Uterus (tissue), 4 donors: ENCODE measurements at places on chromosomes 7 and 10.

DNA sequence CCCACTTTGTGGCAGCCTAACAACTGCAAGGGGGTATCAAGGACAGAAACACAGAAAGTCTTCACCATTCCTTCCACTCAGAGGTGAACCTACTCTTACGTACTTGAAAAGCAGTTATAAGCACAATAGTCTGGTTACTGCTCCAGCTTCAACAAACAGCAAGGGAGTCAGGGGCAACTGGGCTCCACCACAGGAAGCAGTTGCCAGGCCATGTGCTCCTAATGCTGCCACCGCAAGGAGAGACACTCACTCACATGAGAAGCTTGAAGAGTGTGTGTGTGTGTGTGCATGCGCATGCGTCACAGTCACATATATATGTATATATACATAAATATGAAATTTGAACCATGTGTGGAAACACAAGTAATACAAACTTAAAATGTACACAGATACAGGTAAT lies 65.5 kb downstream of the GRB10 start:
- no peak for DNase-seq

- DNase-seq, result peak; percentile 85
Observed at GRCh38 chr10:34102237-34102673, 712.8 kb downstream of the PARD3 start.

GRCh38 chr7:11557627-11558026 lies 274.4 kb downstream of the THSD7A start:
- no peak for DNase-seq

DNA sequence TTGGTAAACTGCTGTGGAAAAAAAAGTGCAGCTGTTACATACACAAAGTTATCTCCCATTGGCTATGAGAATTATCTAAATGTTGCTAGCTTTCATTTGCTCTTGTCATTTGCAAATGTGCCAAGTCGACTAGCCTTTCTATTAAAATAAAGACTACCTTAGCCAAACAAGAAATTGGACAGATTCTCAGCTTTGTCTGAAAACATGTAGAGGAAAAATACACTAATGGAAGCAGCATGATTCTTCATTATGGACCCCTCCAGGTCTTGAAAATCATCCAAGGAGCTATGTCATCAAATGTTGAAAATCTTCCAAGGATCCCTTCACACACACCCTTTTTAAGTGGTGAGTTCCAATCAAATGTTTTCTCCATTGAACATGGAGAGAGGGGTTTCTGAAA lies 237.7 kb downstream of the ETV1 start:
- no peak for DNase-seq

DNA sequence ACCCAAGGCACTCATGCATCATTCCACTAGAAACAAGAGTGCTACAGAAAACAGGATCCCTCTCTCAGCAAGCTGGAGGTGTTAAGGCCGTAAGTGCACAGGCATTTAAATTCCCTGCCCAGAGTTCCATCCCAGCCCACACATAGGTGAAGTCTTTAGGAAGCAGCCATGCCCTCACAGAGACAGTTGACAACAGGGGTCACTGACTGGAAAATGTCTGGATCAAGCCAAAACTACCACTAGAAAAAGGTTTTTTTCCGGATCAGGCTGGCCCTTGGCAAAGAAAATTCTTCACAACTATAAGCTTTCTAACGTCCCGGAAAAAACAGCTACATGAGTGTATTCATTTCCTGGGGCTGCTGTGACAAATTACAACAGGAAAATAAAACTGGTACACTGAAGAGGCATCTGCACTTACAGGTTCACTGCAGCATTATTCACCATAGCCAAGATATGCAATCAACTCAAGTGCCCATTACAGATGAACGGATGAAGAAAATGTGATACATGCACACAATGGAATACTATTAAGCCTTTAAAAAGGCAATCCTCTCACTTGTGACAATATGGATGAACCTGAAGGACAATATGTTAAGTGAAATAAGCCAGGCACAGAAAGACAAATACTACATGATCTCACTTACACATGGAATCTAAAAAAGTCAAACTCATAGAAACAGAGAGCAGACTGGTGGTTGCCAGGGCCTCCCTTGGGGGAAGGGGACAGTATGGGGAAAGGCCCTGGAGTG lies 52.5 kb downstream of the SLC25A13 start:
- no peak for DNase-seq

- DNase-seq, result no peak
Observed at GRCh38 chr10:130337696-130338635, 201.8 kb downstream of the GLRX3 start.

DNA sequence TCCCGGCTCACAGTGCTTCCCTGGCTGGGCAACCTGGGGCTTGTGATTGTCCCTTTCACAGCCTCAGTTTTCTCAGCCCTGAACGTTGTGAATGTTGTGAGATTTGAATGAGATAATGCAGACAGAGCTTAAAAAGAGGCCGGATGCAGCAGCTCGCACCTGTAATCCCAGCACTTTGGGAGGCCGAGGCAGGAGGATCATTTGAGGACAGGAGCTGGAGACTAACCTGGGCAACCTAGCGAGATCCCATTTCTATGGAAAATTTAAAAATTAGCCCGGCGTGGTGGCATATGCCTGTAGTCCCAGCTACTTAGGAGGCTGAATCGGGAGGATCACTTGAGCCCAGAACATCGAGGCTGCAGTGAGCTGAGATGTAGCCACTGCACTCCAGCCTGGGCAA lies 56.6 kb downstream of the SPOCK2 start:
- no peak for DNase-seq

DNA sequence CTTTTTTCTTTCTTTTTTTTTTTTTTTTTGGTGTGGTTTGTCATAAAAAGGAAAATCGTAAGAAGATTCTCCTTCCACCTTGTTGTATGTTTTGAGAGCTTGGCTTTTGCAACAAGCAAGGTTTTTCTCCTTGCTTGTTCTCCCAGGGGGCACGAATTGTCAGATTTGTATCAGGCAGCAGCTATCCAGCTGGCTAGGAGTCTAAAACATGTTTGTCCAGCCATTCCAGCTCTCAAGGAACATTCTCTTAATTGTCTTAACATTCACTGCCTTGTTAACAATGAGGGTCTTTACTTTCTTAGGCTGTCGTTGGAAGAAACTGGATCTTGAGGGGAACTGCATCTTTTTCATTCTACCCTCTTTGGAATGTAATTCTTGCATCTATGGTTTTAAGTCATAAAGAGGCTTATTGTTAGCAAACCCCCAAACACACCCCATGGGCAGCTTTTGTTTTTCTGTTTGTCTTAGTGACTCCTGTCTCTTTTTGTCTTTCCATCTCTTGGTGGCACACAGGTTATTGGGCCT lies 14.6 kb downstream of the SHTN1 start:
- DNase-seq, result no peak

DNA sequence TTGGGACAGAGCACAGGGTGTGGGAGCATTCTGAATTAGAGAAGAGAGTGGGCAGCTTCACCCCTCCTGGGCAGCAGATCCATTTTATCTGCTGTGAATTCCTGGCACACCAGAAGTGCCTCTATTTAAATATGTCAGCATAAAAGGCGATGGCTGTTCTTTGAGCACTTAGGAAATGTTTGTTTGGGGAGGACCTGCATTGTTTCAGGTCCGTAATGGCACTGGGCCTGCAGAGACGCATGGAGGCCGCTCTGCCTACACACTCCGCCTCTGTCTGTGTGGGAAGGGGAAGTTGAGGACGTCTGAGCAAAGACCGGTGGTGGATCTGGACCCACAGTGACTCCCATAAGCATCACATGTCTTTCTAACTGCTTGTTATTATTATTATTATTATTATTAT lies 253.2 kb downstream of the CAMK1D start:
- DNase-seq, result no peak

DNA sequence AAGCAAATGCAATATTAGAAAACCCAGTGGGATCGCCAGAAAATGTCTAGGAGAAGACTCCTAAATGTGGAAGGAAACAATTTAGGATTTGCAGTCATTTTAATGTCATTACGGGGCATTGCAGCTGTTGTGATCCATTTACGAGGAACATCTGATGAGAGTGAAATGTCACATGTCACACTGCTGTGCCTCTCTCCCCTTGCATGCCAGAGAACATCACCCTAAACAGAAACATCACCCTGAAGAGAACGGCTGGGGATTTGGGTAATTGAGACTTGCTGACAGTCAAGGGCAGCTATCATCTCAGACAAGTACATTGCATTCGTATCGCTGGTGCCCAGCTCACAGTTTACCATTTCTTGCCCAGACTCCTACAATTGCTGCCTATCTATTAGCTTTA lies 785.7 kb upstream of the POM121L12 start:
- no peak for DNase-seq

DNA sequence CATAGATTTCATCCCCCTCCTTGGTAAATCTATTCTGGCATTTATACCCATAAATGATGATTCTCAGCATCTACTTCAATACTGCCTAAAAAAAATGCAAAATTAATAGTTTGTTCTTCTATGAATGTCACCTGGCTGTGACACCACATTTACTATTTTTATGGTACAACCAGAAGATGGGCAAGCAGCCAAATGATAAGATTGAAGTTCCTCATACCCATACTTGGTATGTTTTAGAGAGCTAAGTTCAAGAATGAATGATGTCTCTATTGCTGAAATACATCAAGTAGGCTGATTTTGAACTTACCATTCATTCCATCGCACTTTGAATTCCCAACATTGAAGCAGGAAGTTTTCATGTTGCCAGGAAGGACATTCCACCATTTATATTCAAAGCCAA lies 134.2 kb downstream of the ELAPOR2 start:
- no peak for DNase-seq

DNA sequence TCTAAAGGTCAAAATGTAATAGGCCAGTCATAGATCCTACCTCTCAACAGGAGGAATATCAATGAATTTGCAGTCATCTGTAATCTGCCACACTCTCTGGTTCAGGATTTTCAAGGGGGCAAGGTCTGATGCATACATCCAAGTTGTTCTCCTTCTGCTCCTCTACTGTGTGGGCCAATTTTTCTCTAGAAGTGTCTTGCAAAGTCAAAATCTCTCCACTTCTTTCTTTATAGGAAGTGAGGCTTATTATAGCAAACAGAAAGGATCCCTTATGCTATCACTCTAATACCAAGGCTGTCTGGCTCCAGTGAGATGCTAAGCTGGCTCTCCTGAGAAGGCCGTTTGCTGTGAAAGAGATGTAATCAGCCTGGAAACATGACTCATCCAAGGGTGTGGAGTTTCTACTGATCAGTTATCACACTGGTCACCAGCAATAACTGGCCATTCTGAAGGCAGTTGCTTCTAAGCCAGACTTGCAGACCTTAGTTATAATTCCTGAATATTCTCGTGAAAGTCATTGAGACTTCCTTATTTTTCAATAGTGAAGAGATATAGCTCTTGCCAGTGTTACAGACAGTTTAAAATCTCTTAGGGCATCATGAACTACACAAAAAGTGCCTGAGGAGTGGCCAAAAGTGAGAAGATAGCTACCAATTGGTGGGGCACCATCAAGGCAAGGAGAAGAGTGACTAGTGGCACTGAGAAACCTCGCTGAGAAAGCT lies 43.2 kb upstream of the LRGUK start:
- DNase-seq, result no peak

DNA sequence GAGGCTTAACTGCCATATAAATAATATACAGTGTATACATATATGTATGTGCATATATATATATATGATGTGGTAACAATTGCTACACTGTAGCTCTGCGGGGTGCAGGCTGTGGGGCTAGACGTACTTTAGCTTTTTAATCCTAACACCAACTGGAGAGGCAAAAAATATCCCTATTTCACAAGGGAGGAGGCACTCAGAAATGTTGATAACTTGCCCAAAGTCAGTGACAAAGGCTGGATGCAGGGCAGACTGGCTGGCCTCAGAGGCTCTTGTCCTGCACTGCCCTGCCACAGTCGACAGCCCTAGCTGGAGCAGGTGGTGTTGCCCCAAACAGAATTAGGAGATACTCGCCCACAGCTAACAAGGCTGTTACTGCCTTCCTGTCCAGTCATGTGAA lies 1.5 kb upstream of the RELN start:
- DNase-seq, result no peak

DNA sequence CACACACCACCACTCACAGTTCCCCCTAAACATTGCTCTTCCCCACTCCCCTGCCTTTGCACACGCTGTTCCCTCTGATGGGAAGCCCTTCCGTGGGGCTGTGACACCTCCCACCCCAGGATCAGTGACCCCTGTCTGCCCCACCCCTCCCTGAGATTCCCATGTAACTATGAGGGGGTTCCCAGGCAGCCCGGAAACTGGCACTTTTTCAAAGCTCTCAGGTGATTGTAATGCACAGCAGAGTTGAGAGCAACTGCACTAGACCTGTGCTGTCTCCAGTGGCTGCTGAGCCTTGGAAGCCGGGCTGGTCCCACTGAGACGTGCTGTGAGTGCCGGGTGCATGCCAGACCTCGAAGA lies 29.8 kb downstream of the GPRIN2 start:
- peak; percentile 14 for DNase-seq

GRCh38 chr10:131004276-131004675 lies 307.2 kb downstream of the TCERG1L start:
- DNase-seq, result no peak

- no peak for DNase-seq
Observed at GRCh38 chr7:30155481-30155880, 20.7 kb downstream of the MTURN start.

- no peak for DNase-seq
Observed at GRCh38 chr10:123042708-123043408, 34.1 kb downstream of the ACADSB start.

DNA sequence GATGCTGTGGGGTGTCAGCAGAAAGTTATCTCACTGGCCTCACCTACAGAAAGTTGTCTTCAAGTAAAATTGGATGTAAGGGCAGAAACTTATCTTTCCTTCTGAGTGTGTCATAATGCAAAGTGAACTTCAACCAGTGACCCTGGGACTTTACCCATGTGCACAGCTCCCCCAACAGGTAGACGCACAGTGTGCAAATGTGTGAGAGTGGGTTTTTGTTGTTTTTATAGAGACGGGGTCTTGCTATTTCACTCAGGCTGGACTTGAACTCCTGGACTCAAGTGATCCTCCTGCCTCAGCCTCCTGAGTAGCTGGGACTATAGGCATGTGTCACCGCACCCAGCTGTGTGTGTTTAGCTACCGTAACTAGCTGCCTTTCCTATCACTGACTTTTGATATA lies 6.4 kb upstream of the KAZALD1 start:
- DNase-seq, result no peak

- DNase-seq, result no peak
Observed at GRCh38 chr7:37571806-37572205, 111.8 kb upstream of the GPR141 start.

DNA sequence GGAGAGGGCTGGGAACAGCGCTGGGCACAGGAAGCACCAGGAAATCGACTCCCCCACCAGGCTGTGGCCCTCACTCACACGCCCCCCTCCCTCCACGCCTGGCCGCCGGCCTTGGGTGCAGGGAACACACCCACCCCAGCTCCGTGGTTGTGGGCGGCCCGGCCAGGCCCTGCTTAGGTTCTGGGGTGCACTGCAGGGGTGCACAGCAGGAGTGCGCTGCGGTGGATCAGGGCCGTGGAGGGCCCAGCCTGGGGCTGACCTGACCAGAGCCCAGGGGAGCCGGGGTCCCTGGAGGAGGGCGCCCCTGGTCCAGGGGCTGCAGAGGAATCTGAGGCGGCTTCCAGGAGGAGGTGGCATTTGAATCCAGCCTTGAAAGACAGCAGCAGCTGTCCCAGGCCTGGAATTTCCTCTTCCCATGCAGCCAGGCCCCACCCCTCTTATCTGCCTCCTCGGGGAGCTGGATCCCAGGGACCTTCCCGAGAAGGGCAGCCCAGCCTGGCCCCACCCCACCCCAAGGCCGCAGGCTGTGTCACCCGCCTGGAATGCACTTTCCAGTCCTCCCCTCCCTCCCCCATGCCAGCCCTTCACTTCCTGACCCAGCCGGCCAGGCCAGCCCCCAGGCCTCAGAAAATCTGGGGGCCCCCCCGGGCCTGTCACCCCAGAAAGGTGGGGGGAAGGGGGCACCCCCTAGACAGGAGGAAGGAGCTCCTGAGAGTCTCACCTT lies 18.4 kb upstream of the PDGFA start:
- peak; percentile 56 for DNase-seq
